H4 (cell line): ENCODE measurements at places on chromosomes 3 and 15. TPM values are rescaled to one million over a fixed set of nuclear protein-coding genes. Genes with fewer than 3 reads are reported as not detected.
A peak's percentile ranks its signal among the peaks of the same experiment; 100 is the strongest.

TLR9 gene
- not detected in 2 replicates for total RNA-seq

PPM1L gene
- total RNA-seq = 1.2 and 1.6 TPM in 2 replicates

SLC24A5 gene
- total RNA-seq = not detected in 2 replicates

TMC3 gene
- total RNA-seq = not detected in 2 replicates

ATOSA gene
- total RNA-seq = 7.1 and 8.6 TPM in 2 replicates

QARS1 gene
- total RNA-seq = 139 and 150 TPM in 2 replicates

SI gene
- 0.04 TPM in 1 of 2 replicates, not detected in the other for total RNA-seq

DLL4 gene
- total RNA-seq = 0.10 TPM in 1 of 2 replicates, not detected in the other

SGO1 gene
- 12.3 and 16.8 TPM in 2 replicates for total RNA-seq

CELSR3 gene
- 3.0 and 3.1 TPM in 2 replicates for total RNA-seq

CADPS gene
- 0.17 TPM in 1 of 2 replicates, not detected in the other for total RNA-seq

CYP1A2 gene
- total RNA-seq = not detected in 2 replicates

WDR5B gene
- total RNA-seq = 7.9 and 10.9 TPM in 2 replicates

ZNF654 gene
- total RNA-seq = 4.0 and 7.2 TPM in 2 replicates

EPHA6 gene
- 7.3 and 7.7 TPM in 2 replicates for total RNA-seq

GRCh38 chr3:178802993-178803693, 266.9 kb downstream of the KCNMB2 start:
- no peak for DNase-seq

GRCh38 chr3:30984855-30985749, 90.6 kb upstream of the GADL1 start:
- no peak for DNase-seq

GRCh38 chr15:78162038-78162437, 12.9 kb downstream of the IDH3A start:
- DNase-seq = no peak

- no peak for DNase-seq
Measured at GRCh38 chr3:10164546-10165393, at the start of gene IRAK2. TSS of gene IRAK2 (plus strand) at chr3:10164919. CDS start at chr3:10164955, 36 bp downstream.

DNA sequence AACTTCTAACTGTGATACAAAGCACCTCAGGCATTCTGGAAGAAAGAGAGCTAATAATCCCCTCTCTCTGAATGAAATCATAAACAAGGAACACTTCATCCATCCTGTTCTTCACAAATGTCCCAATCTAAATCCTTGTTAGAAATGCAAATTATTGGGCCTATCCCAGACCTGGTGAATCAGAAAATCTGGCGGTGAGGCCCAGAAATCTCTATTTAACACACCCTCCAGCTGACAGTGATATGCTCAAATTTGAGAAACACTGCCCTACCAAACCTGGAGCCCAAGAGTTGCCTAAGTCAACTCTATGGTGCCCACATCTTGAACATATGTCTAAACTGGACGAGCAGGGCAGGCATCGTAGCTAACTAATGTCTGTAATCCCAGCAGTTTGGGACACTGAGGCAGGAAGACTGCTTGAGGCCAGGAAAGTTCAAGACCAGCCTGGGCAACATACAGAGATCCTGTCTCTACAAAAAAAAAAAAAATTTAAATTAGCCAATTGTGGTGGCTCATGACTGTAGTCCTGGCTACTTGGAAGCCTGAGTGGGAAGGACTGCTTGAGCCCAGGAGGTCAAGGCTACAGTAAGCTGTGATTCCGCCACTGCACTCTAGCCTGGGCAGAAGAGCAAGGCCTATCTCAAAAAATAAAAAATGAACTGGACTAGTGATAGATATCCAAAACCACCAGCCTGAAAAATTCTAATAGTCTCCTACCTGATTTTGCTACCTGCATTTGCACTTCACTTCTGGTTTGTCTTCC, 23.1 kb downstream of the SCAP start:
- DNase-seq = no peak

GRCh38 chr15:92819278-92820235, 80.6 kb upstream of the CHD2 start:
- no peak for DNase-seq

- DNase-seq = no peak
Measured at GRCh38 chr3:85193565-85193964, 234.8 kb downstream of the CADM2 start.

DNA sequence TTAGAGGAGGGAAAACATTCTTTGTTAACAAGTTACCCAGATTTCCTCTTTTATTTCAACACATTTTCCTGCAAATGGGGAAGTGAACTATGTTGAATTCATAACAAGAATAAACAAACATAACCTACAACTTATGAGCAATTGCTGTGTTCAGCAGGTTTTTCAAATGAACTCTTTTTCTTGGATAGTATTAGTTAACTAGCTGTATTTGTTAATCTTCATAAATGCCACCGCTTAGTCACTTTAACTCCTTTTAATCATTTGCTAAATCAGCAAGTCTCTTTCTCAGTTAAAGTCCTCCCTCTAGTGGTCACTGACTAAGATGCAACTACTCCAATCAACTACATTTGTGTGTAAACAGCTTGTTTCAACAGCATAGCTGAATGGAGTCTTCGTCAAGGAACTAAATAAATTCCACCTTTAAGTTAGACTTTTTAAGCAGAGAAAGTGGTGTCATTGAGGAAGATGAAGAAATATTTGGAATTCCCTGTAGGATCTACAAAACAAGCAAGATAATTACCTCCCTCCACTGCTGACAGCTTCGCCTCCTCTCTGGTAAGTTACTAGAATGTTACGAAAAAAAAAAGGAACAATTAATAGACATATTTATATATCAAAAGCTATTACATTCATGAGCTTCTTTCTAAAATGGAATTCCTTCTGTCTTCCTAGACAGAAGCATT, 1122.0 kb downstream of the ROBO1 start:
- peak; percentile 48 for DNase-seq

DNA sequence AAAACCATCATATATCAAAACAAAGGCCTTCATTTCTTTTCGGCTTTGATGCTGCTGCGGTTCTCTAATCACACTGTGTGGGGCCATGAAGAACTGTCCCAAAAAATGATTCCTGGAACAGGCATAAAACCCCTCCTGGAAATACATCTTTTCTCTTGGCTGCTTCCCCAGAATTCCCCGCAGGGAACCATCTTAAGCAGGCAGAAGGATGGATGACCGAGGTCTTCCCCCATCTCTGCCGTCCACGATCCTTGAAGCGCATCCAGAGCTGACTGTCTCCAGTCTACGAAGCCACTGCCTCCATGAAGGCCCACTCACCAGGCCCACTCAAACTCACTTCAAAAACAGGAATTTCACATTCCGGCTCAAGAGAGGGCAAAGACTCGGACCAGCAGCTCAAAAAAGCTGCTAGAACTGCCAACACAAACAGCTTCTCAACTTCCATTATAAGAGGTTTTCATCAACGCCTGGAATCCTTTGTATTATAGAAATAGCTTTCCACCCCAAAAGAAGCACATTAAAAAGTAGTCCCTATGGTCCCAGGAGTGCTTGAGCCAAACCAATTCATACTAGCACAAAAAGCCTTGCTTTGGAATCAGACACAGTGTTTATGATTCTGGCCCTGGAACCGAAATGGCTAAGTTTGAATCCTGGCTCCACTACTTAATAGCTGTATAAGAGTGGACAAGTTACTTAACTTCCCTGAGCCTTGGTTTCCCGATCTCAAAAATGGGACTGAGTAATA, 487.5 kb upstream of the WNT5A start:
- DNase-seq = no peak

DNA sequence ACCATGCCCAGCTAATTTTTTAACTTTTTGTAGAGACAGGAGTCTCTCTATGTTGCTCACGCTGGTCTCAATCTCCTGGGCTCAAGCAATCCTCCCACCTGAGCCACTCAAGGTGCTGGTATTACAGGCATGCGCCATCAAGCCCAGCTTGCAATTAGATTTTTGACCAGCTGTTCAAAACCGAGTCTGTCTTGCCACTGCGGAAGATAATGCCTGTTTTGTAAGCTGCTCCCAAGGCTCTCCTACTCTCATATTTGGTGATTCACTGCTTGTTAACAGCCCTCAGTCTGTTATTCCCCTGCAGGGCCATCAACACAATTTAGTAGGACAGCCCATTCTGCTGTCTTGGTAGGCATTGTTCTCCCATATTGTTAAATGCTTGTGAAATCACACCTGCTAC, 17.8 kb upstream of the MCCC1 start:
- DNase-seq = no peak

DNA sequence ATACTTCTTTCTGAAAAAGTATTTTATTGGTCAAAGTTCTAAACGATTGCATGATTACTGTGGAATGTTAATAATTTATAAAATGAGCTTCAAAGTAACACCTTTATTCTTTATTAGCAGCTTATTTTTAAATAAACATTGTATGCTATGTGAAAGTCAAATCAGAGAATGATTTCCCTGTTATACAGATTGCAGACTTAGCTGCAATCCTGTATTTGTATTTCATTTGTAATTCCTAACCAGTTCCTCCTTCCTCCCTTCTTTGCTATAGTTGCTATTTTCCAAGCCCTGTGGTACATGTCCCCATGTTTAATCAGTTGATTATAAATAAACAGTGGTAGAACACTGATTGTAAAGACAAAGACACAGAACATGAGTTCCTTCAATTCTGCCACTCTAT, 42.4 kb upstream of the C15orf39 start:
- DNase-seq = no peak

- DNase-seq = peak; percentile 82
Measured at GRCh38 chr3:190892395-190892902, 30.0 kb upstream of the GMNC start.

GRCh38 chr3:49722896-49723295, 855 bp downstream of the GMPPB start:
- no peak for DNase-seq

- no peak for DNase-seq
Measured at GRCh38 chr3:99877031-99877579, 59.4 kb downstream of the CMSS1 start.

DNA sequence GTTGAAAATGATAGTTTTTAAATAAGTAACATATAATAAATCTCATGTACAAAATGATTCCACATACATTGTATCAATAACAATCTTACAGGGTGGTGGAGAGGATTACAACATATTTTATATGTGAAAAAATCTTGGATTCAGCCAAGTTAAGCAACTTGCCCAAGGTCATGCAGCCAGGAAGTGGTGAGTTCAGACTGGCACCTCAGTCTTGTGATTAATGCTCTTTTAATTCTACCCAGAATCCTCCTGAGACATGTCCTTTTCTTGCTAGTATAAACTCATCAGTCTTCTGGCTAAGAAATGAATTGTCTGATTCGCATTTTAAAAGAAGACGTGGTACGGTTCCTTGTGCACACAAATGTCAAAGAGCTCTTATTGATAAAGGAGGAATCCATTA, 4.5 kb upstream of the MYRIP start:
- no peak for DNase-seq

- peak; percentile 13 for DNase-seq
Measured at GRCh38 chr3:175526609-175527280, 667.6 kb downstream of the NAALADL2 start.

GRCh38 chr3:191340966-191341365, 10.6 kb upstream of the UTS2B start:
- DNase-seq = no peak

DNA sequence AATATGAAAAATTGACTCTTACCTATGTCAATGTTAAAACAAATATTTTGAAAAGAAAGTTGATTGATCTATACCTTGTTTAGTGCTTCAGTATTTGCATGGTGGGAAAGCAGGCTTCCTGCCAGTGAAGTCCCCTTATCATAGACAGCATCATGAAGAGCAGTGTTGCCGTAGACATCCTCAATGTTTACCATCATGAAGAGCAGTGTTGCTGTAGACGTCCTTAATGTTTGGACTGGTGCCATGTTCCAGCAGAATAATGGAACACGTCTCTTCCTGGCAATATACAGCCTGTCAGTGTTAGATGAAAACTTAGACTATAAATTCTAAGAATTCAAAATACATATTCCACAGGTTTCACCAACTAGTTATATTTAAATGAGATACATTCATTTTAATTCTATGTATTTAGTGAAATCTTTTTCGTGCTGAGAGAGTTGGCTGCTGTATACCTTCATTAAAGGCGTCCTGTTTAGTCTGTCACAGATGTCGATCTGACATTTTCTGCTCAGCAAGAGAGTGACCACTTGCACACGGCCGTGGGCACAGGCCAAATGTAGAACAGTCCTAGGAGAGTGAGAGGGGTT, 116.8 kb downstream of the LMLN start:
- no peak for DNase-seq

DNA sequence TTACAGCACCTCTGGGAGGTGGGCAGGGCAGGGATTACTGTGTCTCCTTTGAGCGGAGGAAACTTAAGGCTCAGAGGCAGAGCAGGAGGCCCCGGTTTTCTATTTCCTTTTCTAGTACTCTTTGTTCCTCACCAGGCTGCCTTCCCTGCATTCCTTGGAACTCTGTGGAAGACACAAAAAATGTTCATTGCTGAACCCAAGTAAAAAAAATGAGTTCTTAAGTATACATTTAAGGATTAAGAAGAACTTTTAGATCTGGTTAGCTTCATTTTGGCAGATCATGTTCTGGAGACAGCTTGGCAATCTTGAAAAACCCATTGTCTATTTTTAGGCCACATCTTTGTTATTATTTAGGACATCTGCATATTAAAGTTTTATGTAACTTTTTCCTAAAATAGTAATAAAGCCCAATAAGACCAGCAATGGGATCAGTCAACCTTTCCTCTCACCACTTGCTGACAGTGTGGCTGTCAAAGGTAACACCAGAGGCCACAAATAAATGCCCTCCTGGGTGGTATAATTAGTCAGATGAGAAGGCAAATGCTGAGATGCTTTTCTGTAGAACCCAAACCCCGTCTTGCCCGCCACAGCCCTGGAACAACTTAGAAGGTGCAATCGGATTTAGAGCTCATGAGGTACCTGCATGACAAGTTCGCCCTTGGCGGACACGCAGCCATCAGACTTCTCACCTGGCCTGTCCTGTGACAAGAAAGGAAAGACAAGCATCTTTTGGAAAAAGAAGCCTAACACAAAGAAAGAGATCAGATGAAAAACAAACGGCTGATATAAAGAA, 97.2 kb downstream of the DGKG start:
- DNase-seq = no peak

- DNase-seq = no peak
Measured at GRCh38 chr3:55244247-55244646, 242.9 kb downstream of the WNT5A start.

GRCh38 chr3:43909149-43909548, 218.4 kb downstream of the ABHD5 start:
- DNase-seq = no peak

DNA sequence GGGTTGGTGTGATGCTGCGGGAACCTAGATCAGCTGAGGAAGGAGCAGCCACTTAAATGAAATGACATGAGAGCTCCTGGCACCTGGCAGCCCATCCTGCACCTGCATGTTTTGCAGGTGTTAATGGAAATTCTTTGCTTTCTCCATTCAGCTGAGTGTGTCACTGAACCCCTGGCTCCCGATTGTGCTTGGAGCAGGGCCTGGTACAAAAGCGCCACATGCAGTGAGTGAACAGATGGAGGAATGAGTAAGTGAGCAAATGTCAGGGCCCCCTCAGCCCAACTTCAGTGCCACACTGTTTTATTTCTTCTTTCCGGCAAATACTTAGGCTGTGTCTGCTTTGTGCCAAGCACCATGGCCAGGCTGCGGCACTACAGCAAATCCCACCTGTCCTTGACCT, 132.2 kb downstream of the ASB7 start:
- DNase-seq = no peak
